ENCODE measurements at places on chromosomes 4 and X.

- DNase-seq: no peak
Observed at GRCh38 chr4:30525662-30526315, 194.4 kb upstream of the PCDH7 start.

- no peak for DNase-seq
Observed at GRCh38 chr4:4386736-4387392, at the start of gene NSG1. TSS of gene NSG1 (plus strand) at chr4:4387102. CDS start at chr4:4387630, 528 bp downstream.

- no peak for DNase-seq
Observed at GRCh38 chr4:18185491-18185890, 163.9 kb upstream of the LCORL start.

- DNase-seq: no peak
Observed at GRCh38 chr4:144189121-144189520, 48.6 kb upstream of the GYPA start.

DNA sequence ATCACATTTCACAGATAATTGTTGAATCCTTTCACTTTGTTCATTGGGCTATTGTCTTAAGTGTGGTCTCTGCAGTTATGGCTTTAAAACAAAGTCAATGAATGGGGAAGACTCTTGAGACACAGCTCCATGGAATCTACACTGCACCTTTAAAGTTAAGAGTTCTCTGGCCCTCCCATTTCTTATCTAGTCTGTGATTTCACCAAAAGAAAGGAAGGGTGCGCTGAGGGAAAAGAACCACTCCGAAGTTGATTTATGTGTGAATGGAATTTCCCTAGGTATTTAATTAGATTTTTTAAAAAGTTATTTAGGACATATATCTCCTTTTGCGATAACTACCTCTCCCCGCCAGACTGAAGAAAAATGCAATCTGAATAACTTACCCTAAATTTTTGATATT, 2.5 kb downstream of the SEPTIN11 start:
- no peak for DNase-seq

DNA sequence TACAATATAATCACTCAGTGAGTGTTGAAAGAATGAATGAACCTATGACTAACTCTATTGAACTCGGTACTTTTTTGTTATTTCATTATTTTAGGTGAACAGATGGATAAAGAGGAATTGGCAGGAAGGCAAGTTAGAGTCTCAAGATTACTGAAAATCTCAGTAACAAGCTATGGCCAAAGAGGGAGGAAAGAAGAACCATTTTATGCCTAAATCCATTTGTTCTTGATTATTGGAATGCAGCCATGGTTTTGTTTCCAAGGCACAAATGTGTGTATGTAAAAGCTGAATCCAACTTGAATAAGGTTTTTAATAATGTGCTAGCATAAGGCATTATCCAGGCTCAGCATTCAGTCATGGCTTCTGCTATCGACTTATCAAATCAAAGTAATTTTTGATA, 196.4 kb downstream of the DTHD1 start:
- no peak for DNase-seq

DNA sequence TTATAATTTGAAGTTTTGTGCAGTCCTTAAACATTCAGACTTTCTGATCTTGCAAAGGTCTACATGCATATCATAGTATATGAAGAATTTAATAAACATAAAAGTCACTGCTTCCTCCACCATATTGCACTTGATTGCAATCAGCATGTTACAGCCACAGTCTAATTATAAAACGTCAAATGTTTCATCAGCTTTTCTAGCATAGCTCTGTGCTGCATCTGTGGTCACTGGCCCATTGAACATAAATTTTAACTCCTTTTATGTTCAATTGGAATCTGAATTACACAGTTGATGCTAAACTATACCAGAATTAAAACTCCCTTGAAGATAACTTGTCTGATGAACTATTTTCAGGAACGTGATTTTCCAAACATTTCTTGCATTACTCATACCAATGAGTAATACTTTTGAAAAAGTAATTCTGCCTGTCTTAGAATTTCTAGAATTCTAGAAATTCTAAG, 329.1 kb downstream of the GALNTL6 start:
- DNase-seq: no peak

- DNase-seq: no peak
Observed at GRCh38 chr4:88017516-88018297, 10.3 kb downstream of the PKD2 start.

GRCh38 chr4:87423317-87424098, 1.1 kb downstream of the NUDT9 start:
- DNase-seq: no peak

DNA sequence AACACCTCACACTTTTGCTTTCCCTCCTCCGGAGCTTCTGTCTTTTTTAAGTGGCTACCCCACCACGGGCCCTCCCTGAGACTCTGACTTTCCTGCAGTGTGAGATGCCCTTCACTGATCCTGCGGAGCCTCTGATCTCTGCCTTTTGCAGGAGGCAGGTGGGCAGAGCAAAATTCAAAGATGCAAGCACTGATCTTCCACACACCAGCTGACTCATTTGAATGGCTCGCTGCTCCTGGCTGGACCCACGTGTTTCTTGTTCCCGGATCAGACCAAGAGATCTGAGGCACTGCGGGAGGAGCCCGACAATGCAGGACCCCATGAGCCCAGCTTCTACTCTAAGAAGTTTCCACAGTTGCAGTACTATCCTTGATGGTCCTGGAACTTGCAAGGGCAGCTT, 1607.9 kb upstream of the TENM3 start:
- no peak for DNase-seq

- DNase-seq: no peak
Observed at GRCh38 chrX:19794690-19795089, 92.7 kb downstream of the SH3KBP1 start.

DNA sequence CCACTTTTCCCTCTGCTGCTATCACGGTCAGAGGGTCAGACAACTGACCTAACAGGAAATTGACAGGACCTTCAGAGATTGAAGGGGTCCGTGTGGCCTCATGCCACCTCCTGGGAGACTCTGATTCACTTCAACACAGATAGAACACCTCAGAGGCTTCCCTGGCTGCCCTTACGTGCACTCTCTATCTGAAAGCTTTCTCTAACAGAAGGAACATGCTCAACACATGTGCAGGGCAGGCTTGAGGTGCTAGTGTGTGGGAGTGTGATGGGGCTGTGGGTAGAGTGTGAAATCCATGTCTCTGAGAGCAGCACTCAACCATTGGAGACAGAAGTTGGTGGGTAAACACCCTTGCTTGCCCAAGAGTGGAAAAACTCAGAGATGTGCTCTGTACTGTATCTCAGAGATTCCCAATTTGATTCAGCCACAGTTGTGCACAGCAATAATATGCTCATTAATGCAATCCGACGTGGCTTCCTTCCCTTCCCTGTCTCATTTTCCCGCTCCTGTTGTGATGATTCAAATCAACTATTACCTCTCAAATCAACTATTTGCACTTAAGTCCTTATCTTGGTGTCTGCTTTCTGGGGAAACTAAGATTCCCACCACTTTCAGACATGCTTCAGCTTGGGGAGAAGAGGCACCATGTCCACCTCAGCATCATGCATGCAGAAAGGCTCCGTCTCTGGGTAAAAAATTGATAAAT, 62.0 kb upstream of the MAGEB2 start:
- no peak for DNase-seq

- no peak for DNase-seq
Observed at GRCh38 chrX:111646515-111646914, 34.5 kb upstream of the ALG13 start.

GRCh38 chr4:52861171-52861823, 820 bp upstream of the RASL11B start:
- DNase-seq: no peak

- DNase-seq: no peak
Observed at GRCh38 chr4:11429699-11430045, 978 bp upstream of the HS3ST1 start.

GRCh38 chrX:101062176-101062575, 10.3 kb upstream of the TRMT2B start:
- DNase-seq: no peak

- no peak for DNase-seq
Observed at GRCh38 chrX:70452143-70452733, 7.6 kb downstream of the DLG3 start.

DNA sequence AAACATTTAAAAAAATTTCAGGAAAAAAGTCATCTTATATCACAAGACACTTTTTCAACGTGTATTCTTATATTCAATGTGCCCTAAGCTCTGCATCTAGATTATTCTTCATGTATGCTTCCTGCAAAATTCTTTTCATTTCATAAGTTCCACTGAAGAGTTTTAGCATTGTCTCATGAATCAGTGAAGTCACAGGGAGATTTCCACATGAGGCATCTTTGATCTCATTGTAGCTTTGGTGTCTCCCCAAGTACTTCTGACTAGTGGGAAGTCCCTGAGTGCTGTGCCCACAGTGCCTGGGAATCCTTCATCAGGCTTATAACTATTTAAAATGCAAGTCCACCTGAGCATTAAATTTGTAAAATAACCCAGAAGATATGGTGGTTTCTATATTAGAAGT, 123.8 kb downstream of the MAD2L1 start:
- no peak for DNase-seq

GRCh38 chrX:30806187-30806728, 82.8 kb downstream of the TAB3 start:
- DNase-seq: no peak

DNA sequence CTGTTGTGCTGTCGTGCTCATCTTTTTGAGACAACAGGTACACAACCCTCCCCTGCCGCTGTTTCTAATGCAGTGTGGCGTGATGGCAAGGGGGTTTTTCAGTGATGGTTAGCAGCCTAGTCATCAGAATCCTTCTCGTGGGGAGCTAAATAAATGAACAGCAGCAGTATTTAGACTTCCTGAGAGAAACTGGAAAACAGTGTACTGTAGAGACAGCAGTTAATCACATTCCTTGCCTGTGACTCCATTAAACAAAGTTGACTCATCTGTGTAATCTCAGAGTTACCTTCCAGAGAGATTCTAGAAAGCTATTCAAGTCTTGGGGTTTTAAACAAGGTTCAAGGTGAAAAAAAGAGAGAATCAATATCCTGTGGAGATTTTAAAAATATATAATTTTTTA, 1753.2 kb upstream of the PCDH7 start:
- no peak for DNase-seq

GRCh38 chr4:129748991-129749390, 653.0 kb downstream of the C4orf33 start:
- DNase-seq: no peak

GRCh38 chr4:167290678-167291077, 56.4 kb upstream of the SPOCK3 start:
- DNase-seq: no peak

DNA sequence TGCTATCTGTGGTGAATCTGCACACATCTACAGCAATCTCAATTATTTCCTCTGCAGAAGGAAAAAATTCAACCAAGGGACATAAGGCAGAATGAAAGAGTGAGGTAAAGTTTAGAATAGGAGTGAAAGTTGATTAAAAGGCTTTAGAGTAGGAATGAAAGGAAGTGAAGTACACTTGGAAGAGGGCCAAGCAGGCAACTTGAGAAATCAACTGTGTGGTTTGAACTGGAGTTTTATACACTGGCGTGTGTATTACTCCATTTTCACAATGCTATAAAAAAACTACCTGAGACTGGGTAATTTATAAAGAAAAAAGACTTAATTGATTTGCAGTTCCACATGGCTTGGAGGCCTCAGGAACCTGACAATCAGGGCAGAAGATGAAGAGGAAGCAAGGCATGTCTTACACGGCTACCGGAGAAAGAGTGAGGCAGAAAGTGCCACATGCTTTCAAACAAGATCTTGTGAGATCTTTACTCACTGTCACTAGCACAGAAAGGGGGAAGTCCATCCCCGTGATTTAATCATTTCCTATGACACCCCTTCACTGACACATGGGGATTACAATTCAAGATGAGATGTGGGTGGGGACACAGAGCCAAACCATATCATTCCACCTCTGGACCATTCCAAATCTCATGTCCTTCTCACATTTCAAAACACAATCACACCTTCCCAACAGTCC, 234.8 kb downstream of the IL15 start:
- no peak for DNase-seq

GRCh38 chrX:71664889-71665491, 2.4 kb upstream of the LOC101059915 start:
- DNase-seq: no peak

DNA sequence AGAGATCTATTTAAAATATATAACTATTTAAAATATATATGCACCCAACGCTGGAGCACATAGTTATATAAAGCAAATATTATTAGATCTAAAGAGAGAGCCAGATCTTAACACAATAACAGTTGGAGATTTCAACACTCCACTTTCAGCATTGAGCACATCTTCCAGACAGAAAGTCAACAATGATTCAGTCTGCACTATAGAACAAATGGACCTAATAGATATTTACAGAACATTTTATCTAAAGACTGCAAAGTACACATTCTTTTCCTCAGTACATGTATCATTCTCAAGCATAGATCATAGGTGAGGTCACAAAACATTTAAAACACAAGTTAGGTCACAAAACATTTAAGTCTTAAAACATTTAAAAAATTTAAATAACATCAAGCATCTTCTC, 36.4 kb downstream of the NLRP2B start:
- DNase-seq: no peak

GRCh38 chr4:73221734-73222133, 36.9 kb downstream of the ANKRD17 start:
- DNase-seq: no peak

GRCh38 chr4:169657470-169658107, 37.2 kb downstream of the CLCN3 start:
- no peak for DNase-seq

GRCh38 chr4:184424993-184425758, 49.2 kb downstream of the IRF2 start:
- no peak for DNase-seq

GRCh38 chr4:142407596-142407995, 438.5 kb downstream of the INPP4B start:
- DNase-seq: no peak

- DNase-seq: no peak
Observed at GRCh38 chr4:55255179-55255578, 90.9 kb upstream of the SRD5A3 start.

DNA sequence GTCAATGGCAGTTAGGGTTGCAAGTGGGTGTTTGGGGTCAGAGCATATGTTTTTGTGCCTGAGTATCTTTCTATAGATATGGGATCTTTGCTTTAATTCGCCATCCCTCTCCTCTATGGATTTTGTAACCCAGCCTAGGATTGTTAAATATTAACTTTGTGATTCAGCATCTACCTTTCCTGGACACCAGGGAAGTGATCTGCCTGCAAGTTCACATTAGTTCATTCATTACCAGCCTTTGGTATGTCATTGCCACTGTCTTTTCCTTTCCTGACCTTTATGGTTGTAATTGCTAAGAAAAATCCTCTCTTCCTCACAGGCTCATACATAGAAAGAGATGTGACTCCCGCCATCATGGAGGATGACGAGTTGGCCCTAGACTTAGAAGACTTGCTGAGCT, 73.8 kb downstream of the KIT start:
- no peak for DNase-seq

GRCh38 chr4:85557016-85557901, 82.3 kb downstream of the ARHGAP24 start:
- no peak for DNase-seq

DNA sequence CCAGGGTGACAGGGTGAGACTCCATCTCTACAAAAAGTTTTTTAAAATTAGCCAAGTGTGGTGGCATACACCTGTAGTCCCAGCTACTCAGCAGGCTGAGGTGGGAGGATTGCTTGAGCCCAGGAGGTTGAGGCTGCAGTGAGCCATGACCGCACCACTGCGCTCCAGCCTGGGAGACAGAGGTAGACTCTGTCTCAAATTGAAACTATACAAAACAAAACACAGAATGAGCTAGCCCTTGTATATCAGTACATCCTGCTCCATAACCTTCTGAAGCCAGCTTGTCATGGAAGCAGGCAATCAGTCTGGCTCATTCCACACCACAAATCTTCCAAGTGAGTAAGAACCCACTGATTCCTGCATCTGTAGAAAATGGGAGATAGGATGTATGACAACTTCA, 49.0 kb downstream of the CD99L2 start:
- no peak for DNase-seq

- DNase-seq: no peak
Observed at GRCh38 chr4:80073473-80074008, 512 bp upstream of the ANTXR2 start.

Data from RWPE2 (cell line).